ENCODE measurements at places on chromosomes 1 and 21. TPM values are rescaled to one million over a fixed set of nuclear protein-coding genes. Genes with fewer than 3 reads are reported as not detected.

The ELAVL4 gene
- not detected for total RNA-seq

The CLCA1 gene
- total RNA-seq = not detected

The KIF14 gene
- total RNA-seq = 4.7 TPM

The CCDC24 gene
- 9.1 TPM for total RNA-seq

The GREM2 gene
- total RNA-seq = not detected

All from mammary epithelial cell (primary cell).